Amniotic epithelial cell (primary cell): ENCODE measurements at places on chromosomes 6 and 20.

- DNase-seq, result no peak
These were observed 30.4 kb downstream of the RALY start for GRCh38 chr20:34023937-34024722.

DNA sequence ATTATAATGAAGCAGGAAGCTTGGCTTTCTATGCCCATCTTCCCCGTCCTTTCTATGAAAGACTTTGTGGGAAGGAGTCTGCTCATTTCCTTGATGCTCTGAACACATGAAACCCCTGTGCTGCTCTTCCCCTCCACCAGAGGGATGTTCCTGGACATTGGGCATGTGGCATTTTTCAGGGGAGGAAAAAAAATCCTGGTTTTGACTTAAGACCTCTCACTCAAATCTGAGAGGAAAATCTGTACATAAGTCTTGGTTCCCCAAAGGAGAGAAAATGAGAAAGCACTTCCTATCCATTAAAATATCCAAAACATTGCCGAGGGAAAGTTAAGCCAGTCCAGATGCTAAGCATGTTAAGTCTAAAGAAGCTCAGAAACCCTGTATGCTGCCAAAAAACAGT lies 393.0 kb downstream of the PAX1 start:
- DNase-seq, result no peak

GRCh38 chr20:1328680-1329330 lies at the start of gene SDCBP2:
TSS of gene SDCBP2 (minus strand) at chr20:1329139. CDS start at chr20:1320416, 8,723 bp downstream.
- DNase-seq, result no peak

- no peak for DNase-seq
These were observed 67.6 kb upstream of the RIN2 start for GRCh38 chr20:19690462-19690861.

DNA sequence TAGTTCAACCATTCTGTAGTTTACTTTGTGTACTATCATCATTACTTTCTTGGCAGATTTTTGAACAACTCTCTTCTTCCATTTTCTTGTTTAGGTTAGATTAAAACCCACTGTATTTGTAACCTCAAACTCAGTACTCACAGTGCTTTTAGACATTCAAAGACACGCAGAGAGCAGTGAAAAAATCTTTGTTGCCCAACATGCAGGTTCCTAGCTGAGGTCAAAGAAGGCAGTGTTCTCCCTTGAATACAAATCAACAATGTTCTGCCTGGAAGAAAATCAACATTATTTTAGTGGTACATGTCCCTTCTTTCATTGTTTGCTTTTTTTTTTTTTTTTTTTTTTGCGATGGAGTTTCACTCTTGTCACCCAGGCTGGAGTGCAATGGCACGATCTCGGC lies 11.2 kb downstream of the CYB5R4 start:
- no peak for DNase-seq

DNA sequence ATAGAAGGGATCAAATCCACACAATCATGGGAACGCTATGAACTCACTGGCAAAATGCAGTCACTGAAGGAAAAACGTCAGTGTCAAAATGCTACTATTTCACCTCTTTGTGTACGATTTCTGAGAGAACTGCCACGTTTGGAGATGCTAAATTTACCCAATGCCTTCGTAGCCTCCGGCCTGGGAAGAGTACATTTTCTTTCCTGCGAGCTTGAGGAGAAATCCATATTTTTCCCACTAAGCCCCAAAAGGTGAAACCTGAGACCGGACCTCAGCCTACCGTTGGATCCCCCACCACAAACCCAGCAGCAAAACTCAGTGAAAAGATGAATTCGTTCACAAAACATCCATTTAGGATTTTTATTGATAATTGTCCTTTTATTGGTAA lies 131.7 kb downstream of the GPX5 start:
- no peak for DNase-seq

- DNase-seq, result peak; percentile 87
These were observed 1211.1 kb upstream of the GJE1 start for GRCh38 chr6:140921366-140922226.

- DNase-seq, result no peak
These were observed 91.7 kb upstream of the AKAP12 start for GRCh38 chr6:151148111-151148510.

DNA sequence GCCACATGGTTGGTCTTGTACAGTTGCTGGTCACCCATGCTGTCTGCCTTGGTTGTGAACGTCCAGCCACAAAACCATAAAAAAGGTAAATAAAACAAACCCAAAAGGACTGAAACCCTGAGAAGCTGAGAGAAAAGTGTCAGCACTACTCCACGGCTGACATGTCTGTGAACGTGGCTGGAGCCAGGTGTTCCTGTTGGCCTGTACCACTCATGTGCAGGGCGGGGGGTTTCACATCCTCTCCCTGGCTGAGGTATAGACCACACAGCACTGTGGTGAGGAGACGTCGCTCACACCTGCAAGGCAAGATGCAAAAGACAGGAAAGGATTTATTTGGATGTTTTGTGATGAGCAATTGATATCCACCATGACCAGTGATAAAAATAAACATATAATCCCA lies 51.9 kb upstream of the MRPS10 start:
- DNase-seq, result no peak

- DNase-seq, result no peak
These were observed 6.8 kb downstream of the GTSF1L start for GRCh38 chr20:43720007-43720406.

- no peak for DNase-seq
These were observed 420 bp downstream of the CENPQ start for GRCh38 chr6:49463612-49463967.

DNA sequence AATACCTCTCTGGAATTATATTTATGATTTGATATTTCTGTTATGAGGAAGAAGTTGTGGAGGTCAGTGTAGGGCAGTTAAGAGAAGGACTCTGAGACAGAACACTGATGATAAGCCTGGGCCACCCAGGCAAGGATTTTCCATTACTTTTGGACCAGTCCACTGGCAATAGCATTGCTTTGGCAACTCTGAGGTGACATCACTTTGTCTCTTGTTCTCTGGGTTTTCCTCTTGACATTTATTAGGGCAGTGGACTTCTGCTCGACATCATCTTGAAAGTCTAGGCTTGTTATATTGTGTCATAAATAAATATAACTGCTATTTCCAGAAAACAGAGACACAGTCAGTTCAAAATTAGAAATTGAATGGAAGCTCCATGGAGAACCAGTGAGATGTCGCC lies 268.0 kb downstream of the SMOC2 start:
- no peak for DNase-seq

DNA sequence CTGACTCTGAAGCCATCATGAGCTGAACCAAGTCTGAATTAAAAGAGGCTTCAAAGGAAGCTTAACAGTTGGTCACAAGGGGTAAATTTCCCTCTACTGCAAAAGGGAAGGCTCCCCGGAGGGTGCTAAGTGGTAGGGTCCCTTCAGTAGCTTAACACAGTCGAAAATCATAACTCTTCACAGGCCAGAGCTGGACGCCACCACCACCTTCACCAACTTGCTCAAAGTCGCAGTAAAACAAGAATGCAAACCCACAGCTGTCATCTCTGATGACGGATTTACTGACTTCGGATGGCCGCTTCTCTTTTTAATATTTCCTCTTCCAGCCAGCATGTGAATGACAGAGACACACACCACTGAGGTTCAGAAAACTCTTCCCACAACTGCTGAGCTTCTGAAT lies 144.7 kb upstream of the FBXL4 start:
- DNase-seq, result no peak

GRCh38 chr20:58149437-58150091 lies 78.9 kb downstream of the ANKRD60 start:
- DNase-seq, result no peak
